T-cell (primary cell): ENCODE measurements at places on chromosomes 3 and 15.

DNA sequence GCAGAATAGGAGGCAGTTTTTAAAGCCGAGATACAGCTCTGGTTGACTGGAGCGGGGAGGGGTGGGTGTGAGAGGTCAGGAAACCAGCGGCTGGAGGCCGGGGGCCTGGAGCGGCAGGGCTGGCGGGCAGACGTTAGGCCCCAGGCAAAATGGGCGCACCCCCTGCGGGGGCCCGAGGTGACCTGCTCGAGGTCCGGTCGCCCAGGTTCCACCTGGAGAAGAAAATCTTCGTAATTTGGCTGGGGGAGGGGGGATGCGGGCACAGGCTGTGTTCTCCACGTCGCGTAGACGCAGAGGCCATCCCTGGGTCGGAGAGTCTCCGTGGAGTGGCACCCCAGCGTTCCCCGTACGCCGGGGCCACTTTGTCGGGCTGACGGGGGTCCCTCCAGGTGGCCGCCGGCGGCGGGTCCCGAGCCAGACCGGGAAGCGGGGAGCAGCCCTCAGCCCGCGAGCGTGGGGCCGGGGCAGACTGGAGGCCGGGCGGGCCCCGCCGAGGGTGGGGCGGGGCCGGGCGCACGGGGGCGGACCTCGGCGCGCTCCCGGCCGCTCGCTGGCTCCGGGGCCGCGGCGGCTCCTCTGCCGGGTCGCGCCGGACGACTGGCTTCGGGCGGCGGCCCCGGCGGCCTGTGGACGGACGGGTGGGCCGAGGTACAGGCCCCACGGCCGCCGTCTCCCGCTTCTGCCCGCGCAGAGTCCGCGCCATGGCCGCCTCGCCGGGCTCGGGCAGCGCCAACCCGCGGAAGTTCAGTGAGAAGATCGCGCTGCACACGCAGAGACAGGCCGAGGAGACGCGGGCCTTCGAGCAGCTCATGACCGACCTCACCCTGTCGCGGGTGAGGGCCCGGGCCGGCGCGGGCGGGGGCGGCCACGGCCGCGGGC is at the start of gene CRTC3:
Gene CRTC3, plus strand, starts transcription at position 553 of the 879 bp plus-strand sequence. Its CDS starts 149 bp downstream, at position 702.
- DNase-seq, result peak; percentile 65
- H3K27ac ChIP-seq, result peak within 1 kb of the TSS; percentile 59
- H3K4me3 ChIP-seq, result peak within 1 kb of the TSS; percentile 93
- H3K27me3 ChIP-seq, result no peaks in the 10 kb centered on the region
- peaks cover 23% of the 10 kb centered on the region for H3K4me1 ChIP-seq

- no peaks in the 10 kb centered on the region for H3K4me1 ChIP-seq
- H3K36me3 ChIP-seq, result peaks cover 6% of the 10 kb centered on the region
- no peaks in the 10 kb centered on the region for H3K27me3 ChIP-seq
- no peak overlapping the region for H3K4me3 ChIP-seq
- no peak for DNase-seq
Observed at GRCh38 chr15:90209591-90209990, 8.5 kb downstream of the SEMA4B start.

- no peak for DNase-seq
- no peaks in the 10 kb centered on the region for H3K36me3 ChIP-seq
- H3K27me3 ChIP-seq, result no peaks in the 10 kb centered on the region
- H3K27ac ChIP-seq, result no peak overlapping the region
Observed at GRCh38 chr15:73287019-73287418, 81.7 kb downstream of the HCN4 start.

- no peak for DNase-seq
- H3K27ac ChIP-seq, result no peak overlapping the region
- no peaks in the 10 kb centered on the region for H3K36me3 ChIP-seq
Observed at GRCh38 chr3:99846477-99847160, 29.0 kb downstream of the CMSS1 start.

- H3K27ac ChIP-seq, result no peak overlapping the region
- H3K27me3 ChIP-seq, result no peaks in the 10 kb centered on the region
- H3K4me3 ChIP-seq, result no peak overlapping the region
- H3K36me3 ChIP-seq, result no peaks in the 10 kb centered on the region
- no peak for DNase-seq
Observed at GRCh38 chr3:155560594-155560993, 184.3 kb downstream of the PLCH1 start.

DNA sequence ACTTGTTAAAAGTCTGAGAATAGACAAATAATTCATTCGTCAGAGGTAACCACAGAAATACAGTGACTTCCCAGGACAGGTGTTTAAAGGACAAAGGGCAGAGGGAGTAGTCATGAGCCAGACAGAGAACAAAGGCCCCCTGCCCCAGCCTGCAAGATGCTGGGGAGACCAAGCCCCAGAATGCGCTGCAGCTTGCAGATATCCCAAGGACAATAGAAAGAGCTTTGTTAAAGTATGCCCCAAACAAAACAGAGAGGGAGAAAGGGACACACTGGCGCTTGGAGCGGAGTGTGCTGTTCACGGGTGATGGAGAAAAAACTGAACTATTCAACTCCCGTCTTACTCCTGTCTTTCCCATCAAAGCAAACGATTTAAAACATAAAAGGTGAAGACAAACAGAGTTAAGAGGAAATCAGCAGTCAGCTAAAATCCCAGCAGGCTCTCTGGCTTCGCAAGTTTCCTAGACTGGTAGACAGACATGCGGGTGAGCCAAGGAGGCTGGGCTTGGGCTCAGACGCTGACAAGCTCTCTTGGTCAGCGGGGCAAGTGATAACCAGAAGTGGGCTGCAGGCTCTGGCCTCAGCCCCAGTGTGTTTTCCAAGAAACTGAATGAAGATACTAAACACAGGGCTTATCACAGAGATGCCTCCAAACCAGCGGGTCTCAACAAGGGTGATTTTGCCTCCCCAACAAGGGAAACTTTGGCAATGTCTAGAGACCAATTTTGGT is 130.1 kb downstream of the UACA start:
- H3K4me1 ChIP-seq, result no peaks in the 10 kb centered on the region
- no peak for DNase-seq
- H3K27ac ChIP-seq, result no peak overlapping the region

- no peaks in the 10 kb centered on the region for H3K36me3 ChIP-seq
- DNase-seq, result no peak
- no peak overlapping the region for H3K27ac ChIP-seq
- no peaks in the 10 kb centered on the region for H3K4me1 ChIP-seq
Observed at GRCh38 chr3:69339760-69340159, 46.1 kb downstream of the FRMD4B start.

DNA sequence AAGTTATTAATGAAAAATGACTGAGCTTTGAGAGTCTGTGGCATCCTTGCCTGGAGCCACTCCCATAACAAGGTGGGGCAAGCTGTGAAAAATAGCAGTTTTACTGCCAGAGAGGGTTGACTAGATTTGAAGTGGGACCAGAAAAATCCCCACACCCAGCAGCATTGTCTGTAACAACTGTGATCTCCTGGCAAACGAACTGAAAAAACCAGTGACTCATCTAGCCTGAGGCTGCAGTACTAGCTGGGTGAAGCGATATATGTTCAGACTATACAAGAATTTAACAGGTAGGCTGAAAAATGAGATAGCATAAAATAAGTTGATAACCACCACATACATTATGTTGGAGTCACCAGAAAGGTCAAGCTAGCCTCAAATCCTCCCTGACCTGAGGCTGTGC is 64.0 kb downstream of the DPH6 start:
- H3K27me3 ChIP-seq, result no peaks in the 10 kb centered on the region
- no peaks in the 10 kb centered on the region for H3K36me3 ChIP-seq
- no peaks in the 10 kb centered on the region for H3K4me1 ChIP-seq
- no peak overlapping the region for H3K4me3 ChIP-seq
- no peak overlapping the region for H3K27ac ChIP-seq

GRCh38 chr3:57959423-57960173 is 48.6 kb upstream of the FLNB start:
- H3K4me3 ChIP-seq, result no peak overlapping the region
- H3K27ac ChIP-seq, result no peak overlapping the region
- no peaks in the 10 kb centered on the region for H3K36me3 ChIP-seq
- peaks cover 12% of the 10 kb centered on the region for H3K27me3 ChIP-seq

- H3K27me3 ChIP-seq, result peaks cover 2% of the 10 kb centered on the region
- DNase-seq, result no peak
- no peaks in the 10 kb centered on the region for H3K36me3 ChIP-seq
- no peaks in the 10 kb centered on the region for H3K4me1 ChIP-seq
Observed at GRCh38 chr15:75666823-75667501, 19.2 kb downstream of the SNX33 start.

- H3K4me1 ChIP-seq, result peaks cover 9% of the 10 kb centered on the region
- DNase-seq, result peak; percentile 32
- H3K4me3 ChIP-seq, result no peak overlapping the region
- no peaks in the 10 kb centered on the region for H3K27me3 ChIP-seq
- no peaks in the 10 kb centered on the region for H3K36me3 ChIP-seq
Observed at GRCh38 chr3:36969540-36970432, 23.1 kb downstream of the EPM2AIP1 start.

DNA sequence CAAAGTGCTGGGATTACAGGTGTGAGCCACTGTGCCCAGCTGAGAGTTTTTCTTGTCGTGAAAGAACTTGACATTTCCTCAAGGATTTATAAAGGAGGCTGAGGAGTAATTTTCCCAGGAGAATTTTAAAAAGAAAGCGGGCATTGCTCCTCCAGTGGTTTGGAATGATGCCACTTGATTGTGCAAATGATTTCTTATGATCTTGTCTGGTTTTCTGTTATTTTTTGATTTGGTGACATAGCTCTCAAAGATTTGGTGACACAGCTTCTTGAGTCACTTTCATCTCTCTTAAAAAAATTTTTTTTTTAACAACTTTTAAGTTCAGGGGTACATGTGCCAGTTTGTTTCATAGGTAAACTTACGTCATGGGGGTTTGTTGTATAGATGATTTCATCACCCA is 24.6 kb upstream of the NFKBIZ start:
- H3K27me3 ChIP-seq, result no peaks in the 10 kb centered on the region
- H3K4me3 ChIP-seq, result no peak overlapping the region
- no peak for DNase-seq
- H3K4me1 ChIP-seq, result peaks cover 19% of the 10 kb centered on the region
- peaks cover 17% of the 10 kb centered on the region for H3K36me3 ChIP-seq

DNA sequence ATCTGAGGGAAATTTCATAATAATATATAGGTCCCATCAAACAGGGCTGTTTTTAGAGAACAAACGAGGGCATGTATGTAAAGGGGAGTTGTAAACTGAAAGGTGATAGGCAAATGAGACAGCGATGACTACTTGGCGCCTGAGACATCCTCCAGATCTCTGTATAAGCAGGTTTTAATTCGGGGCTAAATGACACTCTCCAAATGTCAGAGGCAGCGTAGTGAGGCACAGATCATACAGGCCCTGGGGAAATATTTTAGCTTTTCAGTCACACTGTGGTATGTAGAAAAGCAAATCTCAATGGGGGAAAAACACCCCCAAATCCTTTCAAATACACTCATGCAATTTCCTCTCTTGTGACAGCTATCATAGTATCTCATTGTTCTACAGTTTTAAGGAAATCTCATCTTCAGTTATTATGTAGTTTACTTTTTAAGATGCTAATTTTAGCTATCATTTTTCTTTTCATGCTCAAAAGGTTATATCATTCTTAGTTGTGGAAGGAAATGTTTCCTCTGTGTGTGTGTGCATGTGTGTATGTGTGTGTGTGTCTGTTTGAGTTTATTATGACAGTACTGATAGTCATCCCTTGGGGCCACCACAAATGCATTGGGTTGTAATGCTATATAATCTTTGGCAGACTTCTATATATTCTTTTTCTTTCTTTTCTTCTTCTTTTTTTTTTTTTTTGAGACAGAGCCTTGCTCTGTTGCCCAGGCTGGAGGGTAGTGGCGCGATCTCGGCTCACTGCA is 1.1 kb downstream of the TPRG1 start:
- no peaks in the 10 kb centered on the region for H3K36me3 ChIP-seq
- H3K4me3 ChIP-seq, result no peak overlapping the region
- no peaks in the 10 kb centered on the region for H3K27me3 ChIP-seq
- H3K4me1 ChIP-seq, result peaks cover 23% of the 10 kb centered on the region
- DNase-seq, result no peak
- no peak overlapping the region for H3K27ac ChIP-seq
